K562 (cell line): ENCODE measurements at places on chromosomes 11 and 22. TPM values are rescaled to one million over a fixed set of nuclear protein-coding genes. Genes with fewer than 3 reads are reported as not detected.

ARHGAP8 gene
- 1.5 and 2.2 TPM in 2 replicates for total RNA-seq

MPZL3 gene
- 1.8 and 2.1 TPM in 2 replicates for total RNA-seq

DBX1 gene
- total RNA-seq, result not detected in 2 replicates

DNA sequence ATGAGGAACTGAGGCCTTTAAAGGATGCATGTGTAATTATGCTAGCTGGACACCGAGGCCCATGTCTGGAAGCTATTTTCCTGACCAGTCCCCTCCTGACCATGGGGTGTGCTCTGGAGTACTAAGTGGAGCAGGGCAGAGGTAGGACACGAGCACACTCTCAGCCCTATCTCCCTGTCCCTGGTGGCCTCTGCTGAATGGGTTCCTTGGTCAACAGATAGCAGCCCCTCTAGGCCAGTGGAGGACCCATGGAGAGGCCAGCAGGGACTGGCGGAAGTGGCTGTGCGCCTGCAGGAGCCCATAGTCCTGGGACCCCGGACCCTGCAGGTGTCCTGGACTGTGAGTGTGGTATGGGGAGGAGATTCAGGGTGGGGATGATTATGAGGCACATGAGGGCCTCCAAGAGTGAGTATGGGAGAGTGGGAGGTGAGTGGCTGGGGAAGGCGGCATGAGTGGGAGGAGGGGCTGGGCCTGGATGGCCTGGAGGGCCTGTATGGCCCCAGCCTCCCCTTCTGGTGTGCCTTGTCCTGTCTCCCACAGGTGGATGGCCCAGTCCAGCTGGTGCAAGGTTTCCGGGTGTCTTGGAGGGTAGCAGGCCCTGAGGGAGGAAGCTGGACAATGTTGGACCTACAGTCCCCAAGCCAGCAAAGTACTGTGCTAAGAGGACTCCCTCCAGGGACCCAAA, 9.5 kb downstream of the ROBO3 start:
- no peak overlapping the region for H3K27ac ChIP-seq
- peaks cover 20% of the 10 kb centered on the region for H3K4me1 ChIP-seq
- DNase-seq, result no peak
- no peak overlapping the region for H3K4me3 ChIP-seq
- no peaks in the 10 kb centered on the region for H3K36me3 ChIP-seq

NRXN2 gene
- total RNA-seq, result 0.47 and 0.69 TPM in 2 replicates

GRCh38 chr22:47298017-47298785, 535.8 kb downstream of the TBC1D22A start:
- no peaks in the 10 kb centered on the region for H3K36me3 ChIP-seq
- DNase-seq, result no peak
- no peak overlapping the region for H3K27ac ChIP-seq
- no peak overlapping the region for H3K4me3 ChIP-seq
- no peaks in the 10 kb centered on the region for H3K4me1 ChIP-seq

TEX54 gene
- total RNA-seq, result not detected in 2 replicates

DNA sequence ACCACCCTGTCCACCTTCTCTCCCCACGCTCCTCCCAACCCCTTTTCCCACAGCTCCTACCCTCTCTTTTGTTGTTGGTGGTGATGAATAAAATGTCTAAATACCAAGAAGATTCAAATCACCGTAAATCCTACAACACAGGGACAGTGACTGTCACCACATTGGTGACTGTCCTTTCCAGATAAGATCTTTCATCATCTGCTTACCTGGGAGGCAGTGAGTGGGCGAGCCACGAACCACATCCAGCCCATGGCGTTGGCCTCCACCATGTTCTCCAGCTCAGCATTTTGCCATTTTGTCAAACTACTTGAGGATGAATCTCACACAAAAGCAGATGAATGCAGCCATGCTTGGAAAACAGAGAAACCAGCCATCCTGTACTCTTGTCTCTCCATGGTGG, 6.7 kb upstream of the CYTH4 start:
- H3K27ac ChIP-seq, result no peak overlapping the region
- H3K4me1 ChIP-seq, result peaks cover 16% of the 10 kb centered on the region
- no peaks in the 10 kb centered on the region for H3K36me3 ChIP-seq
- no peak for DNase-seq

OTOG gene
- total RNA-seq, result not detected in 2 replicates

DNA sequence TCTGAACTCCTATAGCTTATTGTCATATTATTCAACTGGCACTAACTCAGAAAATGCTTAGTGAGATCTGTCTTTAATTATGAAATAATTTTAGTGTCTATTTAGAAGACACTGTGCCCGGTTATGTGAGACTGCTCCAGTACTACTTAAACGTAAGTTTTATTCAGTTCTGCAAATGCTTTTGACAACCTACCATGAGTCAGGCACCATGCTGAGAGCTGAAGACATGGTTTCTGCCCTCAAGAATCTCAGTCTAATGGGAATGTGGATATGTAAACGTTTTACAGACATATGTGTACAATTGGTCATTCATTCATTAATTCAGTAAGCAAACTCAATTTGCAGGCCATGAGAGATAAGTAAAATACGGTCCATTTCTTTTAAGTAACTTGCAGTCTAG, 40.0 kb downstream of the DCUN1D5 start:
- peaks cover 4% of the 10 kb centered on the region; the same call in 2 of the 3 replicates for H3K36me3 ChIP-seq
- H3K4me3 ChIP-seq, result no peak overlapping the region

DNA sequence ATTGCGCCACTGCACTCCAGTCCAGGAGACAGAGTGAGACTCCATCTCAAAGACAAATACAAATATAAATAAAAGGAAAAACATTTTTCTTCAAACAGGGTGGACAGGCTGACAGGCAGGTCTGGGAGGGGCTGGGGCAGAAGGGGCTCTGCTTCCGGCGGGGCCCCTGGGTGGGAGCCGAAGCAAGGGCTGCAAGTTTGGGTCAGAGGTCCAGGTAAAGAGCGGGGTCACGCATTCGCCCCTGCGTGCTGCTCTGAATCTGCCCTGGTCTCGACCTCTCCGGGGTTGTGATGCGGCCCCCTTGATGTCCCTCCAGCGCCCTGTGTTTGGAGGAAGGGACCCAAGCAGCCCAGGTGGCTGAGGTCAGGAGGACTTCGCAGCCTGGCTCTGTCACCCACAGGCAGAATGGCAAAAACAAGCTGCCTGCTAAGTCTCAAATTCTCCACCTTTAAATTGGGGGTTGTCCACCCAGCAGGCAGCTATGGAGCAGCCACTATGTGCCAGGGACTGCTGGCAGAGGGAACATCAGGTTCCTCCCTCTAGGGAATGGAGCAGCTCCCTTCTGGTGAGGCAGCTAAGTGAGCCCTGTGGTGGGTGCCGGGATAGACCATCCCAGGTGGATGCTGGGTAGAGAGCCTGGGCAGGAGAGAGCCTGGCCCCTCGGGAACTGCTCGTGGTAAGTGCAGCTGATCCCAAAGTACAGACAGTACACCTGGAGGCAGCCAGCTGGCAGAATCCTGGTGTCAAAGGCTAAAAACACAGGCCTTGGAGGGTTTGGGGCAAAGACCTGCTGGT, 10.3 kb upstream of the PHF21B start:
- no peaks in the 10 kb centered on the region for H3K36me3 ChIP-seq
- no peaks in the 10 kb centered on the region for H3K4me1 ChIP-seq
- no peak overlapping the region for H3K27ac ChIP-seq
- no peak overlapping the region for H3K4me3 ChIP-seq

PVALB gene
- not detected in 2 replicates for total RNA-seq

DNA sequence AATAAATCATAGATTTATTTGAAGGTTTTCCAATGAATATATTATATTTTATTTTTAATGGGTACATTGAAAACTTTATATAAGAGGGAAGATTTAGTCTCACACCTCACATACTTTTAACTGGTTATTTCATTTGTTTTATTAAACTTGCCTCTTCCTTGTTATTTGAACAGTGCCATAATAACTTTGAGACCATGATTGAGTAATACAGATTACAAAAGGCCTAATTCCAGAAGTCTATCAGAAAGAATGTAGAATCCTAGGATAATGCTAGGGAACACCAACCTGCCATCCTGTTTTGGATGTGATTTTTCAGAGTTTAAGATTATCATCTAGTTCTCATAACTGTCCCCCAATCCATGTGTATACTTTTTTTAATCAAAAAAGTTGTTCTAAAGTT, 102.7 kb upstream of the BIRC3 start:
- H3K27ac ChIP-seq, result no peak overlapping the region
- H3K4me3 ChIP-seq, result no peak overlapping the region
- no peaks in the 10 kb centered on the region; the same call in 1 of the 2 replicates for H3K27me3 ChIP-seq
- H3K4me1 ChIP-seq, result no peaks in the 10 kb centered on the region

DNA sequence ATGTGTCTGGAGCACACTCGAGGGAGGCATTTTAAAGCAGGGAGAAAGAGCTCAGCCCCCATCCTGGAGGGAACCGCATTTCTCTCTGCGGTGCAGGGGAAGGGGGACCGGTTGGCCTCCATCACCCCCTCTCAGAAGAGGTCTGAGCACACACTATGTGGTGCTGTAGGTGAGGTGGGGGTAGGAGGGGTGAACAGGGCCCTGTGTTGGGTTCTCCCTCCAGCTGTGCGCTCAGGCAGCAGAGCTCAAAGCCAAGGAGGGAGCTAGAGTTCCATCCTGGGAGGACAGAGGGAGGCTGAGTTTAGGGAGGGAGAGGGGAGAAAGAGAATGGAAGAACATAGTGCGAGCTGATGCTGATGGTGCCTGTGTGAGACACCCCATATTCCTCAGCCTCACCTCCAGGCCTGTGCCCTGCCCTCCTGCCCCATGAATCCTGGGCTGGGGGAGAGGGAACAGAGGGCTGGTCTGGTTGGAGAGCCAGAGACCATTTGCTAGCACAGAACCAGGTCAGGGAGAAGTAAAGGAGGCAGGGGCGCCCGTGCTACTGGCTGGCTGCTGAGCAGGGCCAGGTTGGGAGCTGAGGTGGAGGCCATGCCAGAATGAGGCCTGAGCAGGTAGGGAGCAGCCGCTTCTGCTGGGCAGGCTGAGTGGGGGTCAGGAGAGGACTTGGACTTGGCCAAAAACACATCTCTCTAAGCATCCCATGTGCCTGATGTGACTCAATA, 43.7 kb downstream of the ALX4 start:
- no peak overlapping the region for H3K27ac ChIP-seq
- H3K4me3 ChIP-seq, result no peak overlapping the region
- no peaks in the 10 kb centered on the region for H3K36me3 ChIP-seq
- H3K27me3 ChIP-seq, result no peaks in the 10 kb centered on the region
- no peak for DNase-seq
- peaks cover 45% of the 10 kb centered on the region for H3K4me1 ChIP-seq

GRCh38 chr11:2548596-2548995, 103.8 kb downstream of the KCNQ1 start:
- H3K36me3 ChIP-seq, result no peaks in the 10 kb centered on the region
- peaks cover 17% of the 10 kb centered on the region; the same call in 1 of the 2 replicates for H3K4me1 ChIP-seq
- H3K27ac ChIP-seq, result no peak overlapping the region
- no peak for DNase-seq
- H3K4me3 ChIP-seq, result no peak overlapping the region
- H3K27me3 ChIP-seq, result peaks cover 20% of the 10 kb centered on the region

DNA sequence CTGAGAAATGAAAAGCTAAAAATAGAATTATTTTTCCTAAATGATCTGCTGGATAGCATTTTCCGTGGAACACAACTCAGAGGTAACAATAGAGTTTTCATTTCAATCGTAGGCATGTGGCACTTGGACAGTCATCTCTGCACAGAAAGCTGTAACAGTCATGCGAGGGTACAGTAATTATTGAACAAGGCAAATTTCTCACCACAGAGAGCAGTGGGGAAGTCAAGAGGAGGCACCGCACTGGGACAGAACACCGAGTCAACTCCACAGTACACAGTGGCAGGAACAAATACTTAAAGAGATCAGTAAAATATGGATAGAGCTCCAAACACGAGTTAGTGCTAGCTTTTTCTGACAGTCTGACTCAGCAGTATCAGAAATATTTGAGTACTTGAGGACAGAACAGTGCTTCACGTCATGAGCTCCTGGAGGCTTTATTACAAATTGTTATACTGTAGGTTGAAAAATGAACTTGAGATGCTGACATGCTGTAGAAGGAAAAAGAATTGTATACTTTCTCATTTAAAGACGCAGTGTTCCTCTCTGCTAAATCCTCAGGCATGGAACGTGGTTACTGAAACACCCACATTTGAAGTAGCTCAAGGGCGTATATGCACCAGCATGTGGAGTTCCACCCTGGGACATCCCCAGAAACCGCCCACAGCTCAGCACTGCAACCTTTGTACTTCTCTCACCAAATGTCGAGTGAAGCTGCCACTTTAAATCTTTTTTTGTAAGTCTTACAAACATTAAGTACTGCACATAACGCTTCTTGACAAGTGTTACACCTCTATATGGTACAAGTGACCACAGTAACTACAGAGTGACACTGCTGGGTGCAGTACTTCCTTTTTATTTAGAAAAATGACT, 27.4 kb upstream of the YPEL1 start:
- peaks cover 95% of the 10 kb centered on the region for H3K36me3 ChIP-seq
- H3K27me3 ChIP-seq, result no peaks in the 10 kb centered on the region
- peaks cover 6% of the 10 kb centered on the region; the same call in 2 of the 3 replicates for H3K4me1 ChIP-seq

- H3K36me3 ChIP-seq, result no peaks in the 10 kb centered on the region
- H3K4me3 ChIP-seq, result no peak overlapping the region
- no peaks in the 10 kb centered on the region for H3K27me3 ChIP-seq
- no peaks in the 10 kb centered on the region for H3K4me1 ChIP-seq
- no peak for DNase-seq
- H3K27ac ChIP-seq, result no peak overlapping the region
Measured at GRCh38 chr11:85109141-85109540, 518.0 kb downstream of the DLG2 start.

MOGAT2 gene
- total RNA-seq, result 0.09 TPM in 1 of 2 replicates, not detected in the other

C11orf16 gene
- total RNA-seq, result not detected in 2 replicates

GRCh38 chr11:88178191-88178590, 2.9 kb upstream of the RAB38 start:
- no peaks in the 10 kb centered on the region for H3K36me3 ChIP-seq
- no peak for DNase-seq
- H3K27me3 ChIP-seq, result no peaks in the 10 kb centered on the region
- H3K4me3 ChIP-seq, result no peak overlapping the region

DNA sequence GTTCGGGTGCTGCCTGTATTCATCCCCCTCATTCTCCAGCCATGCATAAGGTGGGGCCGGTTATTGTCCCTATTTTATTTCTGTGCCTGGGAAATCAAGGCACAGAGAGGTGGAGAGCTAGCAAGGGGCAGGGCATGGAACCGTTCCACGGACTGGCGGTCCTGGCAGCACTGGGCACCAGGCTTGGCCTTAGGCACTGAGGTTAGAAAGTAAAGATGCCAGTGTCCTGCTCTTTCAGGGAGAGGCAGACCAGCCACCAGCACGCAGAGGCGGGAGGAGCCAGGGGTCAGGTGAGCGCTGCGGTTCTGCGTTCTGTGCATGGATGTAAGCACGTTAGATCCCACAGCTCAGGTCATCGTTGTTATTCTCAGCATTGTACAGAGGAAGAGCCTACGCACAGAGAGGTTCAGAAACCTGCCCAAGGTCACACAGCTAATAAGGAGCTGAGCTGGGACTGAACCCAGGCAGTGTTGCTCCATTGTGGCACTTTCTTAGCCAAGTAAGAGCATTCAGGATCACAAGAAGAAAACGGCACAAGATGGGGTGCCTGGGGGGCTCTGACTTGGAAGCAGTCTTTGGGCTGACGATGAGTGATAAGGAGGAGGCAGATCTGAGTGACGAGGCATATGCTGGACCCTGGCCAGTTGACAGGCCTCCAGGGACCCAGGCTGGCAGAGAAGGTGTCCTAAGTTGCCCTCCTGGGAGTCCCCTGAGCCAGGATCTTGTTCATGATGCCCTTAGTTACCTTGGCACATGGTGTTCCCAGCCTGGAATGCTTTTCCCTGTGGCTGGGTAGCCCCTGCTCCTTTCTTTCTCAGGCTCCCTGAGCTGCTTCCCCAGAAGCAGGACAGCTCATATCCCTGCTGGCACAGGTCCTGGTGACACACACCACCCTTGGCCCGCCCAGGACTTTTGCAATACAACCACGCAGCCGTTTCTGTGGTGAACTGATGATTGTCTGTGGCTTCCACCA, 41.1 kb downstream of the OSBPL5 start:
- no peaks in the 10 kb centered on the region for H3K27me3 ChIP-seq
- no peak overlapping the region for H3K4me3 ChIP-seq
- H3K27ac ChIP-seq, result no peak overlapping the region

MAJIN gene
- 0.24 TPM in 1 of 2 replicates, not detected in the other for total RNA-seq

- no peaks in the 10 kb centered on the region for H3K27me3 ChIP-seq
- H3K27ac ChIP-seq, result no peak overlapping the region
- no peak overlapping the region for H3K4me3 ChIP-seq
- H3K36me3 ChIP-seq, result peaks cover 78% of the 10 kb centered on the region
Measured at GRCh38 chr11:11940551-11940950, 67.9 kb downstream of the DKK3 start.
